CD4-positive, alpha-beta T cell (primary cell): ENCODE measurements at places on chromosomes 5 and 9.
A peak's percentile ranks its signal among the peaks of the same experiment; 100 is the strongest.

DNA sequence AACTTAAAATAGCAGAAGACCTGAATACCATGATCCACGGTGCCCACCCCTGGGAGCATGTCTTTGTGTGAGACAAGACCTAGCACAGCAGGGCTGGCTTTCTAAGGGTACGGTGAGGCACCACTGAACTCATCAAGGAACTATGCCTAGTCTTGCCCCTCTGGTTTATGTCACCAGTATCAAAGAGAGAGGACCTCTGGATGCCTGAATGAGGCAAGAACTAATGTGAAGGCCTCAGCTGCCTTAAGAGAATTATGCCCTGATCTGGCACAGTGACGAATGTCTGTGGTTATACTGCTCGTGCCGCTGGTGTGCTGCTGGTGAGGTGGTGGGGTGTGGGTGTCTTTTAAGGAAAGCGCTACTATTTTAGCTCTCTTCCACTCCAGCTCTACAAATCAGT is 23.0 kb downstream of the NREP start:
- DNase-seq: no peak

GRCh38 chr9:20012232-20012631 is 223.4 kb upstream of the SLC24A2 start:
- no peak for DNase-seq

GRCh38 chr9:16236882-16237281 is 633.6 kb downstream of the BNC2 start:
- DNase-seq: no peak

- no peak for DNase-seq
These were observed 168.0 kb downstream of the PRDM9 start for GRCh38 chr5:23675456-23675855.

DNA sequence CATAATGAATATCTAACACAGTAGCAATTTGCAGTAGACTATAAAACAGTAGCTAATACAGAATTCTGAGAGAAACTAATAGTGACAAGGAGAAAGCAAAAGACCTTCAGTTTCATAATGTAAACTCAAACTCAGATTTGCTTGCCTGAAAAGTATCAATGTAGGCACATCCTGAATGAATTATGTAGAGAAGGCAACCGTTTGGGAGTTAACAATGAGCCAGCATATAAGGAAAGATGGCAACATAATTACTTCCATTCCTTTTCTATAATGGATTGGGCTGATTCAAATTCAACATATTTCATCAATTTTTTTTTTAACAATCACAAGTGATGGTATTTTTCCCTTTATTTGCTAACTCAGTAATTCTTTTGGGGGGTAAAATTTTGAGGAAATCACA is 261.6 kb downstream of the SEMA5A start:
- no peak for DNase-seq

GRCh38 chr5:55850839-55851674 is at the start of gene IL31RA:
Gene IL31RA (plus strand): TSS chr5:55851357. CDS start chr5:55851571, 214 bp downstream.
- no peak for DNase-seq

DNA sequence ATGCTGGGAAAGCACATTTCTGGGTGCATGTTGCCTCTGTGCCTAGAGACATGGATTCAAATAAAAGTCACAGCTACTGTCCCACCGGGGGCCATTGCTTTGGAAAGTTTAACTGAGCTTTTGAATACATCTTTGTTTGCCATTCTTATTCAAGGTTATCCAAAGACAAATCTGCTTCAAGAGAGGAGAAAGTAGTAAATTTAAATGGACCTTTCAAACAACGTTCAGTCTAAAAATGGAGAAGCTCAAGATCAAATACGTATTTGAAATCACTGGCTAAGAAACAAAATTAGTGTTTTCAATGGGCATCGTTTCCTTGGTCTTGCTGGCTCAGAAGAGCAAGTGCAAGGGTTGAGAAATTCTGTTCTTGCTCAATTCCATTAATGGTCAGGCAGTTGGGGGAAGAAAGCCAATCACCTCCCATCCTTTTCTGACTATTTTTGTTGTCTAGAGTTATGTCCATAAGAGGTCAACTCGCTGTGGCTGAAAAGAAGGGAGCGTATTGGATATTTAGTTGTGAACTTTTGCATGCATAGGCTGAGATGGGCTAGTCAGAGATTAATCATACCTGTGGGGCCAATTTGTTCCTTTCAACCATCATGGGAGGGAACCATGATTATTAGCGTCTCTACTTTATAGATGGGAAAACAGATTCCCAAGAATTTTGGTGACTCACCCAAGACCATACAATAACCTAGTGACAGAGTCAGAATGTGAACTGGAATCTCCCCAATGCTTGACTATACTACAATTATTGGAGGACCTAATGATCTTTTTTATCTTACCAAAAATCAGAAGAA is 276.2 kb upstream of the TNC start:
- DNase-seq: no peak

GRCh38 chr9:6109986-6110385 is 94.6 kb upstream of the RANBP6 start:
- DNase-seq: no peak

- no peak for DNase-seq
These were observed 545.2 kb downstream of the CSNK1G3 start for GRCh38 chr5:124056991-124057723.

GRCh38 chr5:146081556-146081955 is 23.8 kb downstream of the PLAC8L1 start:
- DNase-seq: no peak

GRCh38 chr5:173538654-173539053 is 77.8 kb downstream of the BOD1 start:
- DNase-seq: no peak

DNA sequence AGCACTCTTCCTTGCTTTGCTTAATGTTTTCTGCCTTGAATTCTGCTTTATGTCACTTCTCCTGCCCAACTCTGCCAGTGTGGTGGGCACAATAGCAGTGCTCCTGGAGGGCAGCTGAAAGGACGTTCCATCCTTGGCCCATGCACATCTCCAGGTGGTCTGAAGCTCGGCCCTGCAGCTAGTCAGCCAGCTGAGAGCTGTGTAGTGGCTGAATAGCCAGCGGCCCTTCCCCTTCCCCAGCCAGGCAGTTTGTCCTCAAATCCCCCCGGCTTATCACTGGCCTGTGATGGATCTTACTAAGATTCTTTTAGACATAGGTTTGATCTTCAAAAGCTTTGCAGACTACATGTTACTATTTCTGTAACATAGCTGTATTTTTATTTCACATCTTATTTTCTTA is 42.7 kb upstream of the ANGPTL2 start:
- DNase-seq: no peak

- no peak for DNase-seq
These were observed 1.9 kb downstream of the HK3 start for GRCh38 chr5:176897263-176897662.

GRCh38 chr5:133121080-133121479 is 69.3 kb downstream of the HSPA4 start:
- DNase-seq: no peak

- DNase-seq: no peak
These were observed 590.9 kb upstream of the ZNF608 start for GRCh38 chr5:125337294-125337693.

GRCh38 chr5:657570-657969 is 35.6 kb downstream of the TPPP start:
- DNase-seq: no peak

- DNase-seq: no peak
These were observed 48.3 kb downstream of the FAM78A start for GRCh38 chr9:131227959-131228460.

GRCh38 chr5:35009657-35010056 is 38.1 kb downstream of the AGXT2 start:
- no peak for DNase-seq

DNA sequence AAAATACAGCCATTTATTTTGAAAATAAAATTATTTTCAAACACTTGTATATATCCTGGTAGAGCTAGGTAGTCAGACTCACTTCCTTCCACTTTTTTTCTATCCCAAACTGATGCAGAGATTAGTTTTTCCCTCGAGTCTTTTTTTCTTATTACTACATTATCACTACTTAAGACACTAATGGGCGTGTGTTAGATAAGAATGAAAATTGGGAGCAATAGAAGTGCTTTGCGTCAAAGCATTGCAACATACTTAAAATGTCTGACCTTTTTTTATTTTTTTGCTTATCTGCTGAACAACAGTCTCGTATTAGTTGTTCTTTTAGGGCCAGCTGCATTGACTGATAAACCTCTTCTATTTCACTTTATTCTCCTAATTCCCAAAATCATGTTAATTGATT is 1278.7 kb downstream of the CDH12 start:
- no peak for DNase-seq

DNA sequence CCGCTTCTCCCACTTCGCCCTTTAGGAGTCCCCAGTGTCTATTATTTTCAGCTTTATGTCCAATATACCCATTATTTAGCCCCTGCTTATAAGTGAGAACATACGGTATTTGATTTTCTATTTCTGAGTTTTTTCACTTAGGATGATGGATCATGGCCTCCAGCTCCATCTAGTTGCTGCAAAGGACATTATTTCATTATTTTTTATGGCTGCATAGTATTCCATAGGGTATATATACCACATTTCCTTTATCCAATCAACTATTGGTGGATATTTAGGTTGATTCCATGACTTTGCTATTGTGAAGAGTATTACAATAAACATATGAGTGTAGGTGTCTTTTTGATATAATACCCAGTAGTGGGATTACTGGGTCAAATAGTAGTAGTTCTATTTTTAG is 162.9 kb downstream of the FER start:
- no peak for DNase-seq

DNA sequence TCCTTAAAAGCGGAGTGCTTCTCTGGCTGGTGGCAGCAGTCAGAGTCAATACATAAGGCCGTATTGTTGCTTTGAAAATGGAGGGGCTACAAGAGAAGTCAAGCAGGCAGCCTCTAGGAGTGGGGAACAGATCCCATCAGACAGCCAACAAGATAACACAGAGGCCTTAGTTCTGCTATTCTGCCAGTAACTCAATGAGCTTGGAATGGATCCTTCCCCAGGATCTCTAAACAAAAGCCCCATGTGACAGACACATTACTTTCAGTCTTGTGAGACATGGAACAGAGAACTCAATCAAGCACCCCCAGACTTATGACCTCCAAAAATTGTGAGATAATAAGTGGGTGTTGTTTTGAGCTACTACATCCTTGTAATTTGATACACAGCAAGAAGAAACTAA is 158.6 kb downstream of the RFX3 start:
- no peak for DNase-seq

DNA sequence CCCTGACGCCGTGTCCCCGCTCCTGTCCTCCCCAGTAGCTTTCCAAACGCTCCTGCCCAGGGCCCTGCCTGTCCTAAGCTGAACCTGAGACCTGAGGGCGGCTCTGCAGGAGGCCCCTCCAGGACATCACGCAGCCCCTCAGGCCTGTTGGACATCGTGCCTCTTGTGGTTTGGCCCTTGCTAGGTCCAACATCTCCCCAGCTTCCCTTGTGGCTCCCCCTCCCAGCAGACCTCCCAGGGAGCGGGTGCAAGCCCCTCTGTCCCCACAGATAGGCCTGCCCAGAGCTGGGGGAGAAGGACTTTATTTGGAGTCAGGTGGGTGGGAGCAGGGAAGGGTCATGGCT is 4.1 kb downstream of the OBP2B start:
- no peak for DNase-seq

- DNase-seq: no peak
These were observed 109.6 kb downstream of the ANKRD18B start for GRCh38 chr9:33633636-33634035.

DNA sequence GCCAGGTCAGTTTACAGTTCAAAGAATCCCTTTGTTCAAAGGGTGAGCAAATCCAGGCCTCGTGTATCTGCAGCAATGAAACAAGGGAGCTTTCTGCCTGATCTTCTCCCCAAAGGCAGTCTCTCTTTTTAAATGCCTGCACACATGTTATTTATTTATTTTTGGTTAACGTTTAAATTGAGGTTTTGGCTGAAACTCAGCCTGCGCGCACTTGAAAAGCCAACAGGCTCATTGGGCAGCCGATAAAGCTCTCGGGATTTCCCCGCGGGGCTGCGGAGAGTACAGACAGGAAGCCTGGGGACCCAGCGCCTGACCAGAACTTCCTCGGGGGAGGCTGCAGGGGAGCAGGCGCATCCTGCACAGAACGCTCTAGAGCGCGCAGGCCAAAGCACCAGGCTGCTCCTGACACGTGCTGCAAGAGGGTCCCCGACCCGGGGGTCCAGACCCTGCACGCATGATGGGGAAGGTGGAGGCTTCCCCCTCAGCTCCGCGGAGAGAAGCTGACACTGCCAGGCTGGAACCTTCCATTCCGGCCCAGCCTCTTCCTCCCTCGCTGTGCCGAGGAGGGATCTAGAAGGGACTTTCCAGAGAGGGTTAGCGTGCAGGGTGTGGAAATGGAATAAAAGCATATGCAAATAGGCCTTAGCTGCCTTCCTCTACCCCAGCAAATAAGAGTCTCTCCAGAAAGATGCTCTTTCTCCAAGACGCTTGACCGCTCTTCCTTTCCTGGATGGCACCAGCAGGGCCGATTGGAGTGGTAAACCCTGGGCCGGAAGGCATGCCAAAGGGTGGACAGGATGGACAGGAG is 46.1 kb downstream of the PTTG1 start:
- DNase-seq: peak; percentile 57

DNA sequence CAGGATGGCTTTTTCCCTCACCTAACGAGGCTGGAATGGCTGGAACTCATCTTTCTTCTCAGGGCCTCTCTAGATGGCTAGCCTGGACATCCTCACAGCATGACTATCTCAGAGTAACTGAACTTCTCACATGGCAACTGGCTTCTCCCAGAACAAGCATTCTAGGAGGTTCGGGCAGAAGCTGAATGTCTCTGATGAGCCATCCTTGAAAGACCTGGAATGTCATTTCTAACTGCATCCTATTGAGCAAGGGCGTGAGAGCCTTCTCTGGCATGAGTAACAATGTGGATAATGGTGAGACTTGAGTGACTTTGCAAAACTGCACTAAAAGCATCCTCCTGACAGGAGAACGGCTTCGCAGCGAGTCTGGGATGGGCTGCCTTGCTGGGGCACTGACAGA is 487.7 kb downstream of the MAT2B start:
- DNase-seq: no peak

DNA sequence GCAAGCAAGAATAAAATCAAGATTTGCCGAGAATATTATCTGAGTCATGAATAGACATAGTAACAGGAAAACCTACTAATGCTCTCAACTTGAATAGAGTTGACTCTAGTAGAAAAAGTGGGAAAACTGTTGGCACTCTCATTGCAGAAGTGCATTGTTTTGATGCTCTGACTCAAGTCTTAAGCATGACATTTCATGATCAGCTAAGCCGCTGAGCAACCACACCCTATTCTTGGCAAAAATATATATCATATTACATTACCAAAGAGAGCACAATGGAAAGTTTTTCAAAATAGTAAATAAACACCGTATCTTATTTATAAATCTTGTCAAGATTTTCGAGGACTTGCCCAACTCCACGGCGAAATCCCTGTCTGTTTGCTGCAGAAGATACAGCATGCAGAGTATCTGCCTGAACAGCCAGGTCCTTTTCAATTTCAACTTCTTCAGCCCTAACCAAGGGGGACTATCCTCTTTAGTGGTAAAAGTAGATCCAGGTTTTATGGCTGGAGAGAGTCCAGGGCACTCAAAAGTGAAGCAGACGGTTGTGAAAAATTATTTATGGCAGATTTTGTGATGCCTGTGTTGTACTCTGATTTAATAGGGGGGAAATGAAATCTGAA is 13.9 kb upstream of the ADAMTSL1 start:
- DNase-seq: no peak
